ENCODE measurements at places on chromosomes 7 and 10.

DNA sequence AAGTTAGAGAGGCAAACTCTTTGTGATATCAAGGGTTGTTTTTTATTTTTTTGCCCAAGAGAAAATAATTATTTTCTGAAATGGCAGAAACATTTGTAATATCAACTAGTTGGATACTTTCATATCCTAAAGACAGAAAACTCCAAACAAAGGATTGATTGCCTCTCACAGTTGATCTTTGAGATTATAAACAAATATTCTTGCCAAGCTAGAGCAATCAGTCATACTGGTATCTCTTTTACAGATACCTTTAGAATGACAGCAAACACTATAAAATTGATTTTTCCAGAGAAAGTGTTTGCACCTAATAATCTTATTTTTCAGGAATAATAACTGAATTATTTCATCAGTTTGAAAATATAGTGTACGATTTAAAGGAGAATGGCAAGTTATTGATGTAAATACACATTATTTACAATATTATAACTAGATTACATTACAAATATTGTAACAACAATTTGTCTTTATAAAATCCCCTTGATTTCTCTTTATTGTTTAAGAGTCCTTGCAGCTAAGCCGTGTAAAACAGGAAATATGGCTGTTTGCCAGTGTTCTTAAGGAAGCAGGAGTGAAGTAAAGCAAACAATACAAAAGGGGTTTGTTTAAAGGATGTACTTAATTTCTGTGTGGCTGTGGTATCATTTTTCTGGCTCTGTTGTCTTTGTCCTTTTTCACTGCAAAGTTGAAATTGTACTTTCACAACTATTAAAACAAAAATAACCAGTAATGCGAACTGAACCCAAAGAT is 58.4 kb downstream of the MAPK8 start:
- DNase-seq = no peak

DNA sequence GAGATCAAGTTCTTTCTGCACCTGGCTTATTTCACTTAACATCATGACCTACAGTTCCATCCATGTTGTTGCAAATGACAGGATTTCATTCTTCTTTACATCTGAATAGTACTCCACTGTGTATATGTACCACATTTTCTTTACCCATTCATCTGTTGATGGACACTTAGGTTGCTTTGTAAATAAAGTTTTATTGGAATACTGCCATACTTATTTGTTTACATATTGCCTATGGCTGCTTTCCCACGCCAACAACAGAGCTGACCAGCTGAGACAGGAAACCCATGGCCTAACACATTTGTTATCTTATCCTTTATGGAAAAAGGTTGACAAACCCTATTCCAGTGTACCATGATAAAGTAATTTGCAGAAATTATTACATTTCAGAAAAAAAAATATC is 153.7 kb downstream of the GLI3 start:
- no peak for DNase-seq

DNA sequence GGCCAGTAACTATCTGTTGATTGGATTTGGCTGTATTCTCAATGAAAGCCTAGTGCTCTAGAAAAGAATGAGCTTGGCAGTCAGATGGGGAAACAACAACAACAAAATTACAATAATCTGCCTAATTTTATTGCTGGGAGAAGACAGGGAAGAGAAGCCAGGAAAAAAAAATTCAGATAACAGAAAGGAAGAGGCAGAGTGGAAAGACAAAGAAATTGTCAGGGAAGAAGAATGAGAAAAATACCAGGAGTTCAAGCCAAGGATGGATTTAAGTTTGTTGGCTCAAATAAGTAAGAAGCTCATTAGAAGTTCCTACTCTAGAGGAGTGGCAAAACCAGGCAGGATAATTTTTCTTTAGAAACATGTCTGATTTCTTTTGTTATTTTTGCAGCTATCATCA is 45.9 kb upstream of the PRKG1 start:
- no peak for DNase-seq

DNA sequence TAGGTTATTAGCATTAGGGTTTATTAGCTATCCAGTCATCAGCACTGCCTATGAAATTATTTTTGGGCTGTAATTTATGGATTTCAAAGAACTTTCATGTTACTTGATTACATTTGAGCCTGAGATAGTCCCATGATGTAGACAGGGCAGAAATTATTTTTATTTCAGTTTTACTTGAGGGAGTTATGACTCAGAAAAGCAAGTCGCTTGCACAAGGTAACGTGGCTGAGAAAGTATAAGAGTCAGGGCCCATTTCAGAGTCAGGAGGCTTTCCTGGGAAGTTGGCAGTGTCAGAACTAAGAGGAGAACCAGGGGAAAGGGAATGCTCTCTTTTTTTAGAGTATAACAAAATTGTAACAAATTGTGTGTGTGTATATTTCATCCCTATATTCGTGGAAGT is 16.5 kb downstream of the GATA3 start:
- no peak for DNase-seq

GRCh38 chr10:15150563-15150962 is 17.9 kb downstream of the NMT2 start:
- no peak for DNase-seq

DNA sequence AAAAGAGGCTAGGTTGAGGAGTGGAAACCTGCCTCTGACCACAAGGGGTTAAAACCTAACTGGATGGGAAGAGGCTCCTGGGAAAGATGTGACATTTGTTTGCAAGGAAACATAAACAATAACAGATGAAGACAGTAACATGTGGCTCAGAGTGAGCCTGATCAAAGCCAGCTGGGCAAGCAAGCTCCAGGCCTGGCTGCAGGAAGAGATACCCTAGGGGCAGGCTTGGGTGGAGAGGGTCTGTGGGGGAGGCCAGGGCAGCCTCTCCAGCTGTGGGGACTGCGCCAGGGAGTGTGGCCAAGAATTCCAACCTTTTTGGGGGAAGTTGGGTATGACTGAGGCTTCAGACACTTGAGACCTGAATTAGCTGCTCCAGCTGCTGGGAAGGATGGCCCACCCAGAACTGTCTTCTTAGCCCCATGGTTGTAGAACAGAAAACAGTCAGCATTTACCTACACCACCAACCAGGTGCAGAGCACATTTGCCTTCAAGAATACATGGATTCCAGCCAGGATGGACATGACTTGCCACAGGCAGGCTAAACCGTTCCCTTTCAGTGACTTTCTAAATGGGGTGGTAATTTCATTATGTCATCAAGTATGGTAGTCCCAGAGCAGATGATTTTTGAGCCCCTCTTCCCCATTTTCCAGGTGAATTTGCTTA is 10.4 kb upstream of the FAM170B start:
- DNase-seq = no peak

- DNase-seq = no peak
These were observed 62.4 kb downstream of the TFEC start for GRCh38 chr7:115968171-115968570.

DNA sequence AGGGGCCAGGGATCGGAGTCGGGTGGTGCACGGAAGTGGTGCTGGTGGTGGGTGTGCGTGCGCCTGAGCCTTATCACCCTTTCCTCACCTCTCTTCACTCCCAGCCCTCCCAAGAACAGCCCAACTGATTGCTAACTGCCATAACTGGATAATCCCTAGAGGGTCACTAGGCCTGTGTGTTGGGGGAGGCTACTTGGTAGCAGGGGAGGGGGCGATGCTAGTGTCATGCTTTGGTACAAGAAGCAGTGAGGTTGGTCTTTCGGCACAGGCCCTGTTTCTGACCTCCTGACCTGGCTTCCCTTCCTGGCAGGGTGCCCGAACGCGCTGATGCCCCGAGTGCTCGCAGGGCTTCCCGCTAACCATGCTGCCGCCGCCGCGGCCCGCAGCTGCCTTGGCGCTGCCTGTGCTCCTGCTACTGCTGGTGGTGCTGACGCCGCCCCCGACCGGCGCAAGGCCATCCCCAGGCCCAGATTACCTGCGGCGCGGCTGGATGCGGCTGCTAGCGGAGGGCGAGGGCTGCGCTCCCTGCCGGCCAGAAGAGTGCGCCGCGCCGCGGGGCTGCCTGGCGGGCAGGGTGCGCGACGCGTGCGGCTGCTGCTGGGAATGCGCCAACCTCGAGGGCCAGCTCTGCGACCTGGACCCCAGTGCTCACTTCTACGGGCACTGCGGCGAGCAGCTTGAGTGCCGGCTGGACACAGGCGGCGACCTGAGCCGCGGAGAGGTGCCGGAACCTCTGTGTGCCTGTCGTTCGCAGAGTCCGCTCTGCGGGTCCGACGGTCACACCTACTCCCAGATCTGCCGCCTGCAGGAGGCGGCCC is 652 bp downstream of the KAZALD1 start:
- peak; percentile 43 for DNase-seq

DNA sequence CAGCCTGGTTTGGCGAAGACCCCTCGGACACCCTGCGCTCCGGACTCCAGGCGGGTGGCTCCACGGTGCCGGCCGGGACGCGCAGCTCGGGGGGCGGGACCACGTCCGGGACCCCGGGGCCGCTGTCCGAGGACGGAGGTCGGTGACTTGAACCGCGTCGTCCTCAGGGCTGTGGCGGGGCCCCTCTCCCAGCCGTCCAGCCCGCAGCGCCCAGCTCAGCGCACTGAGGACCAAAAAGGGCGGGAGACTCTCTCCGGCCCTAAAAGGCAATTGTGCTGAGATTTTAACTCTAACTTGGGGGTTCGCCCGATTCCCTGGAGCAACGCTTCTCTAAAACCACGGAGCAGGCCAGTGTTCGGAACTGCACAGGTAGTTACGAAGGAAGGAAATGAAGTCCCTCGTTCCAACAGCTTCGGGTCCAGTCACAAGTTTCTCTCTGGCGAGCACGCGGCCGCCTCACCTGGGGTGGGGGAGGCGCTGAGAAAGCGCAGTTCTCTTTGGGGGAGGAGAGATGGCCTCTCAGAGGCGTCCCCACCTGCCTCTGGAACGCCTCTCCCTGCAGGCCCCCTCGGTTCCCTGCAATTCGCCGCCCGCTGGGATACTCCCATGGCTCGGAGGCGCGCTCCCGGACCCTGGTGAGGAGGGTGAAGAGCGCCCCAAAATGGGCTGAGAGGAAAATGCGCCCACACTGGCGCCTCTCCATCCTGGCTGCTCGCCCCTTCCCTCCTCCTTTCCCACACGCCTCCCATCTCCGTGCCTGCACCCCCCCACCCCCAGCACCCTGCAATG is 352.7 kb downstream of the DNAJB6 start:
- no peak for DNase-seq

DNA sequence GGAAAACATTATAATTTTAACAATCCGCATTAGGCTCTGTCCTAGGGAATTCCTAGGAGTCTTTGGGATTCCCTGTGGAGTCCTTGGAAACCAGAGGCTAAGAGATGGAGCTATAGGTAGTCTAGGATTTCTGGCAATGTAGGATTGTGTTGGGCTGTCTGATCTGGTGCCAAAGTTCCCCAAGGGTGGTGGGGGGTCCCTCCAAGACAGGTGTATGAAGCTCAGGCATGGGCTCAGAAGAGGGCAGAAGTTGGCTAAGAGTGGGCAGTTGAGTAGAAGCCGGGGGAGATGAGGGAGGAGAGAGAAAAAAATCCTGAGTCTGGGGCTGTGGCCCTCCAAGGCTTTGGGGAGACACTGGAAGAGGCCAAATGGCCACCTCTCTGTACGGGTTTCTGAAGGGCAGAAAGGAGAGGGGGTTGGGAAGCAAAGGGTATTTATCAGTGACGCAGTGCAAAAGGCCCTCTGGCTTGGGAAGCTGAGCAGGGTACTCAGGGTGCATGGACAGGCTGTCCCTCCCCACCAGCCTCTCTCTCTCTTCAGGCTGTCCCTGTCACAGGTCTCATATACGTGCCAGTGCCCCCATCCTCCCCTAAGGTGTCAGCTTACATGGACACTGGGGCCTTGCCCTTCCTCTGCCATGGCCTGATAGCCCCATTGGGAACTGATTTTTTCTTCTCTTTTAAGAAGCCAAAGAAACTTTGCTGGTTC is 929 bp downstream of the HOXA6 start:
- no peak for DNase-seq

DNA sequence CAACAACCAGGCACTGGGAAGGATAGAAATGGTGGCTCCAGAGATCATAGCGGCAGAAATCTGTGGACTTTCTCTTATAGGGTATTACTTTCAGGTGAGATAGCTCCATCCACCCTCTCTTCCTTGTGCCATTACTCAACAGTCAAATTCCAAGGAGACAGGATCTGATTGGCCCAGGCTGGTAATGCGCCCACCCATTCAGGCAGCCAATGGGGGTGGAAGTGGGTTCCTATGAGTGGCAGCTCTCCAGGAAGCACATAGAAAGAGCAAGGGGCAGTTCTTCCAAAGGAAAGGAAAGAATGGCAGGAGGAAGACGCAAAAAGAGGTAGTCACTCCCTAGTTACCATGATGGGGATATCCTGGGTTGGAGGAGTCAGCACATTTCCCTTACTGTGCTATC is 94.4 kb downstream of the STRA8 start:
- no peak for DNase-seq

- no peak for DNase-seq
These were observed 348.4 kb upstream of the PODXL start for GRCh38 chr7:131904760-131905327.

- no peak for DNase-seq
These were observed 764.9 kb upstream of the AUTS2 start for GRCh38 chr7:68833422-68833821.

- DNase-seq = no peak
These were observed 14.6 kb downstream of the FGL2 start for GRCh38 chr7:77184990-77185389.

DNA sequence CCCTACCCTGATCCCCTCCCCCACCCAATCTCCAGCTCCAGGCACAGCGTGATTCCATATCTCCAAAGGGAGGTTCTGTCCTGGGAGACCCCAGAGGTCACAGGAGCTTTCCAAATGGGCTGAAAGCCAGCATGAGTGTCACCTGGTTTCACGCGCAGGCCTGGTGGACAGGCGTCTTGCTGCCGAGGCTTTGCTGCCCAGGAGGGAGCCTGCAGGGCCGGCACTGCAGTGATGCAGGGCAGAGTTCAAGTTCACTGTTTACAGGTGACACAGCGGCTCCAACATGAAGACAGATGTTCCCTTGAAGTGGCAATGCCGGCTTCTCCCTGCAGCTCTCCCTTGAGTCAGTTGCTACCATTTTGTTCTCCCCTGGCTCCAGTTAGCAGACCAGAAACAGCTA is 104.3 kb downstream of the TCERG1L start:
- DNase-seq = no peak

DNA sequence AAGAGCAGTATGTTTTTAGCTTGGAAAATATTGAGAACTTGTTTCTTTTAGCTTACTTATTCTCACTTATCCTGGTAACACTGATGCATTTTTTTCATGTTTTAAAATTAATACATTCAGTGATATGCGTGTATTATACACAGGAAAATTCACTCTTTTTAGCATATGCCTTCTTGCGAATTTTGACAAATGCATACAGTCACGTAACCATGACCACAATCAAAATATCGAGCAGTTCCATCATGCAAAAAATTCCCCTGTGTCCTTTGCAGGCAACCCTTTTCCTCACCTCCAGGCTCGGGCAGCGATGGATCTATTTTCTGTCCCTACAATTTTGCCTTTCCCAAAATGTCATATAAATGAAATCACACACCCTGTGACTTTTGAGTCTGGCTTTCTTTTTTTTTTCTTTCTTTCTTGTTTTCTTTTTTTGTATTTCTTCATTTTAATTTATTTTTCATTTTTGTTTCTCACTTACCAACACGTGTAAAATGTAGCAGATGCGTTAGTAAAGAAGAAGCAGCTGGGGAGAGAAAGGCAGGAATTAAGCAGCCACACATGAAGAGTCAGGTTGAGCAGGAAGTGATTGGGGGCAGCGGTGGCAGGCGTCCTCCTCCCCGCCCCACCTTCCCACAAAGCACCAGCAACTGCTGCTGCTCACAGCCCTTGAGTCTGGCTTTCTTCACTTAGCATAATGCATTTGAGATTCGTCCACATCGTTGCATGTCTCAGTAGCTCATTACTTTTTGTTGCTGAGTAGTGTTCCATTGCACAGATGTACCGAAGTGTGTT is 29.9 kb downstream of the ADRB1 start:
- no peak for DNase-seq
